A549 treated with RU486 at 1 μM for 4 hours (cell line): ENCODE measurements at places on chromosomes 12 and 14. TPM values are rescaled to one million over a fixed set of nuclear protein-coding genes. Genes with fewer than 3 reads are reported as not detected.

FGF6 gene
- not detected in 5 replicates for total RNA-seq

IKZF4 gene
- 1.8 to 3.4 TPM (median 2.4 TPM) in 5 replicates for total RNA-seq

CARMIL3 gene
- total RNA-seq = 0.34 to 0.95 TPM (median 0.49 TPM) in 5 replicates

SMCO2 gene
- total RNA-seq = 0.21 TPM in 1 of 5 replicates, not detected in the others

AP1G2 gene
- total RNA-seq = 37.1 to 49.3 TPM (median 44.3 TPM) in 5 replicates

TAC3 gene
- total RNA-seq = 0.20 TPM in 1 of 5 replicates, not detected in the others

TAS2R42 gene
- total RNA-seq = not detected in 5 replicates

LRP10 gene
- total RNA-seq = 59.9 to 82.8 TPM (median 72.1 TPM) in 5 replicates

IL22 gene
- not detected in 5 replicates for total RNA-seq

SVOP gene
- total RNA-seq = not detected in 5 replicates

IFI27L1 gene
- 17.6 to 23.5 TPM (median 20.7 TPM) in 5 replicates for total RNA-seq

IFT81 gene
- total RNA-seq = 10.7 to 26.5 TPM (median 21.2 TPM) in 5 replicates

RNF10 gene
- total RNA-seq = 101 to 111 TPM (median 104 TPM) in 5 replicates

TAS2R30 gene
- total RNA-seq = not detected in 5 replicates

POC1B gene
- 9.9 to 14.6 TPM (median 13.3 TPM) in 5 replicates for total RNA-seq

BBOF1 gene
- 2.3 to 5.2 TPM (median 3.6 TPM) in 5 replicates for total RNA-seq
